ENCODE measurements at places on chromosomes 6 and 20.

- no peak for DNase-seq
Measured at GRCh38 chr6:144756469-144756868, 471.3 kb downstream of the UTRN start.

GRCh38 chr6:97394160-97394748 lies 111.2 kb upstream of the MMS22L start:
- peak; percentile 12 for DNase-seq

DNA sequence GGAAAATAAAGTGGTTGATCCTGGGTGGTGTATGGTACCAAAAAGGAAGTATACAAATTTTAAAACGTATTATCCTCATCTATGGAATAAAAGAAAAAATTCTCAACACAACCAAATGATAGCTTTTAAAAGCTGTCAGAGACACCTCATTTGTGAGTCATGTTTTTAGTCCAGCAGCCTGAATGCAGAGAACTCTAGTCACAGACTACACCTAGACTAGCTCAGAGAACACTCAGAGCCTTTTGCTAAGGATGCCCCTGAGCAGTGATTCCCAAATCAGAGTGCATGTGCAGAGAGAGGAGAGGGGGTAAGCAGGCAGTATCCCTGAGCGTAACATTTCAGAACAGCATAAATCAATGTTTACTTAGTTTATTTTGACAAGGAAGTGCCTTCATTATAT lies 809.3 kb downstream of the HACE1 start:
- DNase-seq: no peak

GRCh38 chr6:14320332-14320731 lies 202.8 kb downstream of the CD83 start:
- DNase-seq: no peak

- DNase-seq: no peak
Measured at GRCh38 chr20:25150016-25150415, 45.5 kb upstream of the ENTPD6 start.

DNA sequence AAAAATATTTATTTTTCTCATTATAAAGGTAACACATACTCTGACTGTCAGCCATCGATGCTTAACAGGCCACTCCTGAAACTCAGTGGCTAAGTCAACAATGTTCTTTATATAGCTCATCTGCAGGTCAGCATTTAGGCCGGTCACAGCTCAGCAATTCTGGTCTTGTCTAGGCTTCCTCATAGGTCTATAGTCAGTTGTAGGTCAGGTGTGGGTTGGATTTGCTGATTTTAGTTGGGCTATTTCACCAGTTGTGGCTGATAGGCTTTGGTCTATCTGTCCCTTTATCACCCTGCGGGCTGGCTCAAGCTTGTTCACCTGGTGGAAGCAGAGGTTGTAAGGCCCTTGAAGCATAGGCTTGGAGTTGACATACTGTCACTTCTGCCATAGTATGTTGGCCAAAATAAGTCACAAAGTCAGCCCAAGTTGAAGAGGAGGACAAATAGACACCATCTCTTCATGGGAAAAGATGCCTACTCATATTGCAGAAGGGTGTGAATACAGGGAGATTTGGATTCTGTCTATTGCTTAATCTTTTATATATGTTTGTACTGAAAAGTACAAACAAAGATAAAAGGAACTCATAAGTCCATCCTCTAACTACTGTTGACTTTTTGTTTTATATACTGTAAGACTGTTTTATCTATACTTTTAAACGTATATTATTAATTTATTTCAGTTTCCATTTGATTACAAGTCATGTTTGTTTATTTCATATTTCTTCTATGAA lies 75.0 kb downstream of the BCKDHB start:
- no peak for DNase-seq

- DNase-seq: no peak
Measured at GRCh38 chr6:17580518-17581048, 19.5 kb upstream of the FAM8A1 start.

GRCh38 chr6:74069089-74069581 lies 373.1 kb downstream of the CD109 start:
- DNase-seq: no peak

DNA sequence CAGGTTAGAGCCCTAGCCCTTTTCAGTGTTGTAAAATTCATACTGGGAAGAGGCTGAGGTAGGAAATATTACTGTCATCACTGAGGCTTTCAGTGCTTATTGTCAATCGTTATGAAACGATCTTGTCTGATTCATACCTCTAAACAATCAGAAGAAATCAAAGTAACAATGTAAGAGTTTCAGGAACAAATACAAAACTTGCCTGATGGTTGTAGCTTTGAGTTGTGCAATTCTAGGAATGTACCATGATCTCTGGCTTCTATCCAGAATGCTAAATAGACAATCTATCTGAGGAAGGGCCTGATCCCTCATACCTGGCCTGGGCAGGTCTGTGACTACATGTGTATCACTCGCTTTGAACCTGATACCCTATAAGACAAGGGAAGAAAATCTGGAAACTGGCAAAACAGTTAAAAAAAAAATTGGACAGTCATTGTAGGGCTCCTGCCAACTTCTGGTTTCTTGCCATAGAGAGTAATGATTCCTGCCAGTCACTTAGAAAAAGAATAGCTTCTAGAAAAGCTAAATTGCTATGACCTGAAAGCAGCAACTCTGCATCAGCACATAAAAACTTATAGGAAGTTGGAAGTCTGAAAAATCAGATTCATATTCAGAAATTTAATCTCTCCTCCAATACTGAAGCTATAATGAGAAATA lies 234.7 kb downstream of the BTBD9 start:
- no peak for DNase-seq

GRCh38 chr20:9211016-9211760 lies 142.3 kb downstream of the PLCB4 start:
- DNase-seq: no peak

- DNase-seq: no peak
Measured at GRCh38 chr6:43115365-43115764, 39.3 kb downstream of the PTK7 start.

GRCh38 chr6:17455919-17456318 lies 62.5 kb downstream of the CAP2 start:
- no peak for DNase-seq

DNA sequence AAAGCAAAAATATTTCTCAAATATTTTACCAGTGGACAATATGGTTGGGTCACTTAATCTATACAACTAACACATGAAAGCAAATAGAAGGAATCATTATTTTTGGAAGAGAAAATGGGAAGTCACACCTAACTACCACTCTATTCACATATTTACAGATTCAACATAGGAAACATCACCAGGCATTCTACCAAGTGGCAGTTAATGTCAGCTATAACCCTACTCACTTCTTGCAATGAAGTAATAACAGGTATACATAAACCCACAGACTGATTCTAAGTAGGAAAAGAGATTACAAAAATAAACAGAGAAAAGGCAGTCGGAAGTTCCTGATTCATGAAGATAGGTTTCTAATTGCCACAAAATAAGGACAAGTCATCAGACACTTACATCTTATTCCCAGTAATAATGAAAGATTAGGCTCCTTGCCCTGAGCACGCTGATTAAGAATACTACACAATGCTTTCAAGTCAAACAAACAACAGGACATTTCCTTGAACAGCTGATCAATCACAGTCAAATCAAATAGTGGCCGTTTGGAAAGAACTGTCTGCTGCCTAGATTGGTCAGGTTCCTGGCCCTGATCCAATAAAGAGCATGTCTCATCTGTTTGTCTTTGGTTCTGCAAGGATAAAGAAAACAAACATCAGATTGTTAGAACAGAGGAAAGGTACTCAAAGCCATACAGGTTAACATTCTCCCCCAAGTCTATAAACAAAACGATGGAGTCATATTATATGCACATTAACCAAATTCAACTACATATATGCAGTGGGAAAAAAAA lies 79.2 kb upstream of the PLN start:
- DNase-seq: no peak

DNA sequence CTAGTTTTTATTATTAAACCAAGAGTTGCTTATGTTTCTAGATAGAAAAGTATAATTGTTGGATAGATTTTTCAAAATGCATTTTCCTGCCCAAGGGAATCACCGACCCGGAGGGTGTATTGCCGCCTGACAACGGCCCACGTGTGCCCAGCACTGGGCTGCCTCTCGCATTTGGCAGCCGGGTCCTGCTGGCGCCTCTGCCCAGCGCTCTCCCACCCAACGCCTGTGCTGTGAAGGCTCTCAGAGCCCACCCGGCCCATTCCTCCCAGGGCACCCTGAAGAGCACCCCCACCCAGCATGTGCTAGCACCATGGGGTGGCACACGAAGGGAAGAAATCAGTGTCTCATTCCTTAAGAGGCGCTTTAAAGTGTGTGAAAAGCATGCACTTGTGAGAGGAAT lies 88.3 kb upstream of the AFDN start:
- no peak for DNase-seq

DNA sequence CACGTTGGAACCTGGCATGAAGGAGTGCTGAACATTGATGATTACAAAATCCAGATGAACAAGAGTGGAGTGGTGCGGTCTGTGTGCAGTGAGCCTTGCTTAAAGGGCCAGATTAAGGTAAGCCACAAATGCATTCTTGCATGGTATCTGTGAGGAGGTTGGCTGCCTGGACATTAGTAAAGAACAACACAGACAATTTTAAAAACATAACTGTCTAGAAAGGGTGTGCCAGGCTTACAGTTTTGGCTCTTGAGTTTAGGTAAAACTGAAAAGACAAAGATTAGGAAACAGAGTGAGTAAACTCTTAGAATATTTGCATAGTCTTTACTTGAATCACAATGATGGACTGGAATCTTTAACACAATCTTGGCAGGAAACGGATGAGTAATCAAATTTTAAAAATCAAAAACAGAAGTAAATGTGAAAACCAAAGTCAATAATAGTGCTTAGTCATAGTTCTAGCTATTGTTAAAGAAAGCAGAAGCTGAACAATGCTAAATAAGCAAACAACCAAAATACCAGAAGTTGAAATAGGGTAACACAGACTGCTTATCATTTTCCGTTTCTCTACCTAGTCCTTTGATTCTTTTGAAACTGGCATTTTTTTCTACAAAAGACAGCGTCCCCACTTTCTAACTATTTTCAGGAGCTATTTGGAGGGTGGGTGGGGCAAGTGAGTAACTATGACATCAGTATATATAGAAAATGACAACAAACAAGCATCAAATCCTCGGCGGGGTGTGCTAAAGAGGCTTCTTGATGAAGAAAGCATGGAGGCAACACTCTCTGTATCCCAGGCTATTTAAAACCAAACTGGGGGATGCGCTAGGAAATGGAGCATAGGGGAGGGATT lies 185.8 kb upstream of the RAB32 start:
- DNase-seq: peak; percentile 78

- peak; percentile 18 for DNase-seq
Measured at GRCh38 chr6:88982720-88983119, 19.3 kb upstream of the RNGTT start.

- no peak for DNase-seq
Measured at GRCh38 chr20:56352345-56353055, 6.3 kb upstream of the FAM210B start.

DNA sequence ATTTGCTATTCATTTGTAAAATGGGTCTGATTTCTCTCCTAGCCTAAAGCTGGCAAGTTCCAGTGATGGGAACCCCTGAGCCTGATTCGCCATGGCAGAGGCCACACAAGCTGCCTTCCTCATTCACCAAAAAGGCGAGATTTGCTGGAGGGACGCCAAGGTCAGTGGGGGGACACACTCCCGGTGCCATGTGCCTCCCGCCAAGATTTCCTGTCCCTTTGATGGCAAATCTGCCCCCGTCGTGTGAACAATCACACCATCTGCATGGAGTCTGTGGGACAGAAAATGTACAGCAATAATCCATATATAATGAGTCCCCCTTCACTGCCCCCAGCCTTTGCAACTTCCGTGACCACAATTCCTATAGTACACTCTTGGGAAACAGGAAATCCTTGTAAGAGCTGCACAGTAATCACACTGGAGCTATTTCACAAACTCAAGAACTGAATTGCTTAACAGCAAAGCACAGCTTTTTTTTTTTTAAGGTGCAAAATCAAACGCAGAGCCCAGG lies 15.7 kb upstream of the IGF2R start:
- DNase-seq: no peak

GRCh38 chr6:135145063-135145800 lies 35.9 kb upstream of the MYB start:
- DNase-seq: no peak

DNA sequence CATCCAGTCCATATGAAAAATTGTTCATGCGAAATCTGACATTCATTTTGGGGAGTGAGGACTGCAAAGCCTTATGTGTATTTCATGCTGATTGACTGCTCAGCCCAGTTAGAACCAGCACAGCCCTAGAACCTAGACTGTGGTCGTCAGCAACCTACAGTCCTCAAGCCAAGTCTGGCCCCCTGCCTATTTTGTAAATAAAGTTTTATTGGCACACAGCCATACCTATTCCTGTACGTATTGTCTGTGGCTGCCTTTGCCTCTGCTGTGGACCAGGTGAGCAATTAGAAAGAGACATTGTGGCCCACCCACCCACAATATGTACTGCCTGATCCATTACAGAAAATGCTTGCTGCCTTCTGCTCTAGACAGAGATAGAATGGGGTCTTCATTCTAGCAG lies 391.0 kb downstream of the TAF4 start:
- no peak for DNase-seq

GRCh38 chr6:131946404-131946991 lies 4.7 kb downstream of the CCN2 start:
- no peak for DNase-seq

DNA sequence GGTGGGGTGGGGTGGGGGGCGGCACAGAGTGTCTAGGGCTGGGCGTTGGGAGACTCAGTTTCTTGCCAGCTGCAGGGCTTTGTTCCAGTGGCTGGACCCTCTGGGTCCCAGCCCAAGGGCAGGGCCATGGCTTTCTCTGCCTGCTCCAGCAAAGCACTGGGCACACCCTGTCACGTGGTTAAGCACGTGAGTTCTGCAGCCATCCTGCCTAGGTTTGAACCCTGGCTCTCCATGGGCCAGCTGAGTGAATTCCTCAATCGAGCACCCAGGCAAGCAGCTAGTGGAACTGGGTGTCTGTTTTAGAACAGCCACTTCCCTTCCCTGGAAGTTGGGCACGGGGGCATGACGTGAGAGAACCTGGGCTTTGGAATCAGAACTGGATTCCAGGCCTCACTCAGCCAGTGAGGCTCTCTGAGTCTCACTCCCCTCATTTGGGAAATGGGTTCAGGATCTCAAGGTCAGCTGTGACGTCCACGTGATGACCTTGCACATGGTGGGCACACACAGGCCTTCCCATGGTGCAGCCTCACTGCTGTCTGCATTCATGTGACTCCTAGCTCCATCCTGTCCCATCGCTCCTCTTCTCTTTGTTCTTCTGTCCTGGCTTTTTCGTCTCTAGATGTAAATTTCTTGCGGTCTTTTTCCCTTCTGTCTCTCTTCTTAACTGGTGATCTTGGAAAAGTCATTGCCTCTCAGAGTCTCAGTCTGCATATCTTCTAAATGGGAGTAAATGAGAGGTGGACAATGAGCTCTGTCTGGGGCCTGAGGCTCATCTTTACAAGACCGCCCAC lies 45.9 kb downstream of the NOL4L start:
- DNase-seq: no peak

DNA sequence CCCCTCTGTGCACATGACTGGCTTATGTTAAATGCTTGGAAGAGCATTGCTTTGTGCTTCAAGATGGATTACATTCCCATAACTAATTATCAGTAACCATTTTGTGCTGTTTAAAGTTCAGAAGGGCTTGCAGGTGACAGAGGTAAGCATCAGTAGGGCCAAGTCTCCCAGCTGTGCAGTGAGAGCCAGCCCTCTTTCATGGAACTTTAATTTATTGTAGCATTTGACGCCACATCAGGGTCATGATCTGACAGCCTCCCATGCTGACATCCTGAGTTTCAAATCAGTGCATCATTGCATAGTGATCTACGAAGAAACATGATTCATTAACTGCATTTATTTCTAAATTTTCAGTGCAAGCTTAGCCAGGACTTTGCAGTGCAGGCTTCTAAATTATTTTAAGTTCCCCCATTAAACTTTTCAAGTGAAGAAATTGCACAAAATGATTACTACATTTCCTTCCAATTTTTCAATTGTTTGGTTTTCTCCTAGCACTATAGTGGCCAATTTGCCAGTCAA lies 380.9 kb downstream of the UTRN start:
- DNase-seq: no peak

All from retinal pigment epithelial cell (primary cell).